CD8-positive, alpha-beta memory T cell (primary cell): ENCODE measurements at places on chromosomes 5 and 9. TPM values are rescaled to one million over a fixed set of nuclear protein-coding genes. Genes with fewer than 3 reads are reported as not detected.
A peak's percentile ranks its signal among the peaks of the same experiment; 100 is the strongest.

DNA sequence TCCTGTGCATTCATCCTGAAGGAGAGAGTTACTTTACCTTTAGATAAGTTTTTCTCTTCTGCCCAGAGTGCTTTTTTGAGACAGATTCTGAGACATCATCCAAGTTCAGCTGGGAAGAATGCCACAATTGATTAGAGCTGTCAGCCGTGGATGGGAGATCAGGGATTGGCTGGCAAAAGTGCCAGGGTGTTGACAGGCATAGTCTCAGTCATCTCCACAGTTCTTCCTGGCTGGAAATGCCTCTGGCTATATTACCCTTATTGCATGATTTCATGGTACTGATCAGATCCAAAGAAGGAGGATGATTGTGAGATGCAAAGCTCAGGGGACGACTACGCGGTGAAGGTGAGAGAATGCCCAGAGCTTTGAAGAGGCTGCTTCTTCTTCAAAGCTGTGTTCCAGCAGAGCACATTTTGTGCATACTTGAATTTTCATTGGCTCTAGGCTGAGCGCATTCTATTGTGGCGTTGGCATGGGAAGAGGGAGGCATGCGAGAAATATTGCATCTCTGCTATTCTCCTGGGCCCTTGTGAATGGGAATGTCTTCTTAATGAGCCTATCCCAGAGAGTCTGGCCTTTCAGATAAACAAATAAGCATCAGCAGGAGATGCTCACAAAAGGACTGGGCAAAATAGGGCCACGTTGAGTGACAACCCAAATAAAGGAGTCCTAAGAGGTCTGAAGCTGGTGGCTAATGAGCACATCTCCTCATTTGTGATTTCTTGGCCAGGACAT is 82.1 kb downstream of the GRIA1 start:
- no peaks in the 10 kb centered on the region for H3K27me3 ChIP-seq

DNA sequence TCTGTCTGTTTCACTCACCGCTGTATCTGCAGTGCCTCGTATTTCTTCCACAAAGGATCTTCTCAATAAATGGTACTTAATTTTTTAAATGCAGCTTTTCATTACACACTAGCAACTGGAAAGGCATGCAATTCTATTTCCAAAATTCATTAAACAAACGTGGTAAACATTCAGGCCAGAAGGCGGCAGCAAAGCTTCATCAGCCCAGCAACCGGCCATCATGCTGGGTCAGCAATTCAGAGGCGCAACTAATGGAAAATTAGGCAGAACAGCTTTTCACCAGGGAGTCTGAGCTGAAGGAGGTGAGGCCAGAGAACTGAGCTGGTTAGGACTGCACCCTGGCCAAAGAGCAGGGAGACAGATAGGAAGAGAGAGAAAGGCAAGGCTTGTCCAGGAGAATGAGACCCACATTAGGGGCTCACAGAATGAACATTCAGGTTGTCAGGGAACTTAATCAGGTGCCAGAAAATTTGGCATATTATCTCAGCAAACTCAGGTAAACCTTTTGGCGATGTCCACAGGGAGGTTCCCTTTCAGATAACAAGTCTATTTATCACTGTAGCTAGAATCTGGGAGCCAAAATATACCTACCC is 17.7 kb upstream of the RNF180 start:
- no peak for DNase-seq
- H3K4me1 ChIP-seq = no peaks in the 10 kb centered on the region
- H3K4me3 ChIP-seq = no peak overlapping the region
- H3K36me3 ChIP-seq = no peaks in the 10 kb centered on the region

GRCh38 chr9:87601176-87601575 is 103.5 kb downstream of the DAPK1 start:
- H3K27ac ChIP-seq = no peak overlapping the region
- H3K36me3 ChIP-seq = no peaks in the 10 kb centered on the region
- H3K4me3 ChIP-seq = no peak overlapping the region
- H3K4me1 ChIP-seq = no peaks in the 10 kb centered on the region
- DNase-seq = no peak
- no peaks in the 10 kb centered on the region for H3K27me3 ChIP-seq

DNA sequence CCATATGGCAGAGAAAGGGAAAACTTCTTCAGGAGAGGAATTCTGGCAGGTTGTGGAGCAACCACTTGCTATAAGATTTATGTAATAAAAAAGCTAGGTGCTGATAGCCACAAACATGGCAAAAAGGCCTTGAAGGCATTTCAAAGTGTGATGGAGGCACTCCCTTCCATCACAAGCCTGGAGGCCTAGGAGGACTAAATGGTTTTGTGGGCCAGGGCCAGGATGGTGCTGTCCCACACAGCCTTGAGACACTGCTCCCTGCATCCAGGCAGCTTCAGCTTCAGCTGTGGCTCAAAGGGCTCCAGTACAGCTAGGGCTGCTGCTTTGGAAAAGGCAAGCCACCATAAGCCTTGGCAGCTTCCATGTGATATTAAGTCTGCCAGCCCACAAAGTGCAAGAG is 632.8 kb downstream of the BRINP1 start:
- H3K27ac ChIP-seq = no peak overlapping the region
- no peak overlapping the region for H3K4me3 ChIP-seq
- H3K27me3 ChIP-seq = no peaks in the 10 kb centered on the region
- H3K36me3 ChIP-seq = no peaks in the 10 kb centered on the region
- DNase-seq = no peak
- no peaks in the 10 kb centered on the region for H3K4me1 ChIP-seq

DNA sequence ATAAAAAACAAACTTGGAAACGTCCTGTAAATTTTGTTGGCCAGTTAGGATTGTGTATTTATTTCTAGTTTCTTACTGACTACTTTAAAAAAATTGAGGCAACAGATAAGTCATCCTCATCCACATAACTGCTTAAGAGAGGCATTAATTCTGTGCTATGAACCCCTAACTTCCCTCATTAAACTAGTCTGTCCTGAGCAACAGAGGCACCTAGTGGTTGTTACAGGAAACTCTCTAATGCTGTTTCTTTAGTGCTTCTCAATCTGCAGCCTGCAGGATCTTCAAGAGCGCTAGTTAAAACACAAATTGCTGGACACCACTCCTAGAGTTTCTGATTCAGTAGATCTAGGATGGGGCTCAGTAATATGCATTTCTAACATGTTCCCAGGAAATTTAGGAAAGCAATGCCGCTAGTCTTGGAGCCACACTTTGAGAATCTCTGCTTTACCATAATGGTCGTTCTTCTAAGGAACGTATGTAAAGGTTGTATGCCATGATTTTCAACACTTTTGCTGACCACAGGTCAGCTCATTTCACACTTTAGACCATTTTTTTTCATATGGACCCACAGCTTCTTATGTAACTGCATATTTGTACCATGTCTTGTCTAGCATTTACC is 410.1 kb upstream of the SMARCA2 start:
- no peak for DNase-seq
- H3K27ac ChIP-seq = no peak overlapping the region
- no peaks in the 10 kb centered on the region for H3K36me3 ChIP-seq
- no peaks in the 10 kb centered on the region for H3K27me3 ChIP-seq
- H3K4me3 ChIP-seq = no peak overlapping the region

DNA sequence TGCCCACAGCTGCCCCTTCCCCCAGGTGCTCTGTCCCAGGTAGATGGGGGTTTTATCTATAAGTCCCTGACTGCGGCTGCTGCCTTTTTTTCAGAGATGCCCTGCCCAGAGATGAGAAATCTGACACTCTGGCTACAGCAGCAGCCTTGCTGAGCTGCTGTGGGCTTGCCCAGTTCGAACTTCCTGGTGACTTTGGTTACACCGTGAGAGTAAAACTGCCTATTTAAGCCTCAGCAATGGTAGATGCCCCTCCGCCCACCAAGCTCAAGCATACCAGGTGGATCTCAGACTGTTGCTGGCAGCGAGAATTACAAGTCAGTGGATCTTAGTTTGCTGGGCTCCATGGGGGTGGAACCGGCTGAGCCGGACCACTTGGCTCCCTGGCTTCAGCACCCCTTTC is 56.8 kb downstream of the MINAR2 start:
- H3K36me3 ChIP-seq = no peaks in the 10 kb centered on the region
- no peak overlapping the region for H3K4me3 ChIP-seq
- H3K27ac ChIP-seq = no peak overlapping the region
- no peaks in the 10 kb centered on the region for H3K4me1 ChIP-seq

GRCh38 chr9:18492612-18493011 is 18.7 kb downstream of the ADAMTSL1 start:
- H3K4me3 ChIP-seq = no peak overlapping the region
- no peaks in the 10 kb centered on the region for H3K27me3 ChIP-seq
- DNase-seq = no peak
- H3K36me3 ChIP-seq = no peaks in the 10 kb centered on the region
- no peaks in the 10 kb centered on the region for H3K4me1 ChIP-seq
- no peak overlapping the region for H3K27ac ChIP-seq

DNA sequence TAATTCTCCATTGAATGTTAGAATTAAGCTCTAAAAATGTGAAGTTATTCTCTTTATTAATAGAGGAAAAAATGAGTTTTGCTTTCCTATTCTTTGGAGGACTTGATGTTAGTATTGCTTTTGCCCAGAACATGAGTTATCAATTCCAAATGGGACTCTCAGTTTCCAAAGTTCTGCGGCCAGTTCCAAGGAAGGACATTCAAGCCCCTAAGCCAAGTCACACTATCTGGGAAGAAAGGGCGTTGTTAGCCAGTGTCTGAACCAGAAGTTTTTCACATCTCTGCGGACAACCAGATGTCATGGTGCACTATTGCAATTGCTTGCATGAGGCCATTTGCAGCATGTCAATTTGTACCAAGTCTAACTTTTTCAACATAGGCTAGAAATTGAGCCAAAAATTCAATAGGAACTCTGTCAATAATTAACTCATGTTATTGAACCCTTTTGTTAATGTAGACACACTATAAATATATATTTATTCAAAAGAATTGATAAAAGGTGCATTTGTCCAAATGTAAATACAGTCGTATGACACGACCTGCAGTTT is 183.3 kb upstream of the PIK3R1 start:
- DNase-seq = no peak

GRCh38 chr5:78287833-78288232 is 6.7 kb downstream of the AP3B1 start:
- peaks cover 19% of the 10 kb centered on the region for H3K4me1 ChIP-seq
- H3K27ac ChIP-seq = no peak overlapping the region
- no peaks in the 10 kb centered on the region for H3K27me3 ChIP-seq
- H3K4me3 ChIP-seq = no peak overlapping the region
- DNase-seq = no peak

GRCh38 chr5:43096916-43097315 is 23.8 kb upstream of the ZNF131 start:
- H3K36me3 ChIP-seq = no peaks in the 10 kb centered on the region
- no peak overlapping the region for H3K27ac ChIP-seq
- no peaks in the 10 kb centered on the region for H3K27me3 ChIP-seq
- no peak for DNase-seq
- no peak overlapping the region for H3K4me3 ChIP-seq

GRCh38 chr5:116439905-116440304 is 134.7 kb downstream of the SEMA6A start:
- DNase-seq = no peak
- H3K27me3 ChIP-seq = no peaks in the 10 kb centered on the region
- no peaks in the 10 kb centered on the region for H3K36me3 ChIP-seq
- no peaks in the 10 kb centered on the region for H3K4me1 ChIP-seq
- no peak overlapping the region for H3K27ac ChIP-seq

- no peaks in the 10 kb centered on the region for H3K27me3 ChIP-seq
- no peaks in the 10 kb centered on the region for H3K4me1 ChIP-seq
- no peak overlapping the region for H3K4me3 ChIP-seq
- no peak for DNase-seq
Observed at GRCh38 chr5:24693609-24694008, 48.8 kb upstream of the CDH10 start.

- H3K4me3 ChIP-seq = no peak overlapping the region
- H3K27ac ChIP-seq = no peak overlapping the region
- H3K4me1 ChIP-seq = no peaks in the 10 kb centered on the region
Observed at GRCh38 chr5:87579678-87580077, 166.9 kb upstream of the CCNH start.

GRCh38 chr9:133701321-133701980 is 36.7 kb downstream of the SARDH start:
- no peaks in the 10 kb centered on the region for H3K36me3 ChIP-seq
- peaks cover 60% of the 10 kb centered on the region for H3K4me1 ChIP-seq
- H3K27ac ChIP-seq = peak overlapping the region; percentile 16
- peak overlapping the region; percentile 64 for H3K4me3 ChIP-seq

DNA sequence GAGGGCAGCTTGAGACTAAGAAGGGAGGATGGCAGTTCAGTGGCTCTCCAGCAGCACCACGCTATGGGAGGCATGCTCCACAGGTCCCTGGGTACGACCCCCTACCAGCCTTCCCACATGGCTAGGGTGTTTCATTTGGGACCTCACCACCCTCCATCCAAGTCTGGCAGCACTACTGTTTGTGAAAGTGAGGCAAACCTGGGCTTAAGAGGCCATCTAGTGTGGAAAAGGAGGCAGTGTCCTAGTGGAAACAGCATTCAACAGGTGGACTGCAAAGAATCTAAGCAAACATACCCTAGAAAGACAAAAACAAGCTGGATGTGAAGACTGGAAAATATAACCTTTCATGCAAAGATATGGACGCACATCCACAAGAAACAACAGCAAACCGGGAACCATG is 4.8 kb upstream of the C5orf47 start:
- DNase-seq = no peak
- H3K27me3 ChIP-seq = peaks cover 6% of the 10 kb centered on the region
- no peak overlapping the region for H3K27ac ChIP-seq
- H3K4me1 ChIP-seq = no peaks in the 10 kb centered on the region
- no peaks in the 10 kb centered on the region for H3K36me3 ChIP-seq

- no peaks in the 10 kb centered on the region for H3K4me1 ChIP-seq
- H3K4me3 ChIP-seq = no peak overlapping the region
- H3K27me3 ChIP-seq = no peaks in the 10 kb centered on the region
- no peaks in the 10 kb centered on the region for H3K36me3 ChIP-seq
Observed at GRCh38 chr9:112545237-112545636, 58.6 kb downstream of the KIAA1958 start.

GRCh38 chr5:89457411-89458331 is 574.7 kb upstream of the MEF2C start:
- H3K4me1 ChIP-seq = no peaks in the 10 kb centered on the region
- DNase-seq = no peak
- H3K27ac ChIP-seq = no peak overlapping the region
- H3K36me3 ChIP-seq = no peaks in the 10 kb centered on the region
- H3K27me3 ChIP-seq = no peaks in the 10 kb centered on the region

DNA sequence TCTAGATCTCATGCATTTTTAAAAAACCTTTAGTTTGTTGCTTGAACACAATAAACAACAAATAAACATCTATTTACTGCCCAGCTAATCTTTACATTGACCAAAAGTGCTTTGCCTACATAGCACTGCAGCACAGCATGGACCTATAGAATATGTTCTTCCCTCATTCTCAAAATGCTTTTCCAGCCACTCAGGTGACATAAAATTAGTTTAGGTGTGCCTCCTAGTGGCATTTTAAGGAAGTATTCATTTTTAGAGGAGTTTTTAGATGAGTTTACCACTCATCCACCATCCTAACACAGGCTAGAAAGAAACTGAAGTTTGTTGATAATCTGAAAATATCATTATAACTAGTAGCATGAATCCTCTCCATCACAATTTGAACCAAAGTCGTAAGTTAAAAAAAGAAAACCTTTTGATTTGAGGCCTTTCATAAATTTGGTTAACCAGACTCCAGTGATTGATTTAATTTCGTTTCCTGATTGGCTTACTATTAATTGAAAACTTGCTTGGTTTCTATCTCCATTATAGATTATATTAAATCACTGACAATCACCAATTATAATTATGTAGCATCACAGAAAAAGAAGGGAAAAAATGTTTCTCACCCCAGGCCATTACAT is 12.6 kb downstream of the PLGRKT start:
- H3K27me3 ChIP-seq = no peaks in the 10 kb centered on the region
- H3K4me3 ChIP-seq = no peak overlapping the region
- H3K4me1 ChIP-seq = no peaks in the 10 kb centered on the region
- no peaks in the 10 kb centered on the region for H3K36me3 ChIP-seq
- no peak overlapping the region for H3K27ac ChIP-seq

C9orf153 gene
- total RNA-seq = 0.33 TPM

PCDHGB1 gene
- not detected for total RNA-seq

LCN2 gene
- total RNA-seq = not detected

CLIC3 gene
- 4.1 TPM for total RNA-seq

LYSMD3 gene
- 17.0 TPM for total RNA-seq

PHF24 gene
- not detected for total RNA-seq

OTULINL gene
- total RNA-seq = 19.6 TPM
